GM18507 (cell line): ENCODE measurements at places on chromosomes 12 and 14.

- no peak for DNase-seq
Observed at GRCh38 chr12:103012884-103013283, 55.4 kb downstream of the ASCL1 start.

- no peak for DNase-seq
Observed at GRCh38 chr12:130459916-130460315, 122.2 kb downstream of the PIWIL1 start.

- DNase-seq = no peak
Observed at GRCh38 chr12:102862486-102862885, 54.6 kb downstream of the PAH start.

- peak; percentile 35 for DNase-seq
Observed at GRCh38 chr12:74537126-74537706, 419 bp upstream of the ATXN7L3B start.

GRCh38 chr14:71331403-71331802 lies 424.1 kb downstream of the PCNX1 start:
- DNase-seq = no peak

- DNase-seq = no peak
Observed at GRCh38 chr12:1398673-1399072, 195.7 kb downstream of the FBXL14 start.

DNA sequence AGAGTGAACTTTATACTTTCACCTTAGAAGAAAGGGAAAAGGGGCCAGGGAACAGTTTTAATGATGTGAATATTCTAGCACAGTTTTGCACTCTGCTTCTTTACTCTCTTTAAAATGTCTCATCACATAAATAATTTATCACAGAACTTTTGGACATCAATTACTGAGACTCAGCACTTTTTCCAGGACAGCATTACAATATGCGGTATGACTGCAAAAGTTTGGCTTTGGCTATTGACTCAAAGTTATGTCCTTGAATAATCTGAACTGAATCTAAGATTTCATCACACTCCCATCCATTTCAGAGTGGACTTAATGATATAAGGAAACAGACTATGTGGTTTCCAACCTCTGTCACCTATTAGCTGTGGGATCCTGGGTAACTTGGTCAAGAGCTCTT lies 11.7 kb downstream of the CCER1 start:
- DNase-seq = no peak

GRCh38 chr12:109813810-109814416 lies 19.3 kb downstream of the TRPV4 start:
- DNase-seq = no peak

DNA sequence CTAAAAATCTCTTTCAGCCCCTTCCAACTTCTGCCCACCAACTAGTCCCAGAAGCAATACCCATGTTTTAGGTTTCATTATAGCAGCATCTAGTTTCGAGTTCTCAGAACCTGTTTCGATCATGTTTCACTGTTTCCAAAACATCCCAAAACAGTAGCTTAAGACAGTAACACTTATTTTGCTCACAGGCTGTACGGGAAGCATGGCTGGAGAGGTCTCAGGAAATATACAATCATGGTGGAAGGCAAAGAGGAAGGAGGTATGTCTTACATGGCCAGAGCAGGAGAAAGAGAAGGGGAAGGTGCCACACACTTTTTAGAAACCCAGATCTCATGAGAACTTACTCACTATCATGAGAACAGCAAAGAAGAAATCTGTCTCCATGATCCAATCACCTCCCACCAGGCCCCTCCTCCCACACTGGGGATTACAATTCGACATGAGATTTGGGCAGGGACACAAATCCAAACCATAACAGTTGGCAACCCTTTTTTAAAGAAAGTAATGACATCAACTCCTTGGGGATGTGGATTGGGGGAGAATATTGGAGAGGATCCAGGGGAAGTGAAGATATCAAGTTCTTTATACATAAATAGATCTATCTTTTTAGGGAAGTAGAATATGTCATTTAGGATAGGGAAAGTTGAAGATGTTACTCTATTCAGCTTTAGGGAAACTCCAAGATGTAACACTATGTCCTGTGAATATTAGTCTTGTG lies 269.9 kb upstream of the PLEKHG7 start:
- DNase-seq = no peak

GRCh38 chr12:130713581-130713991 lies 2.5 kb downstream of the RIMBP2 start:
- no peak for DNase-seq

DNA sequence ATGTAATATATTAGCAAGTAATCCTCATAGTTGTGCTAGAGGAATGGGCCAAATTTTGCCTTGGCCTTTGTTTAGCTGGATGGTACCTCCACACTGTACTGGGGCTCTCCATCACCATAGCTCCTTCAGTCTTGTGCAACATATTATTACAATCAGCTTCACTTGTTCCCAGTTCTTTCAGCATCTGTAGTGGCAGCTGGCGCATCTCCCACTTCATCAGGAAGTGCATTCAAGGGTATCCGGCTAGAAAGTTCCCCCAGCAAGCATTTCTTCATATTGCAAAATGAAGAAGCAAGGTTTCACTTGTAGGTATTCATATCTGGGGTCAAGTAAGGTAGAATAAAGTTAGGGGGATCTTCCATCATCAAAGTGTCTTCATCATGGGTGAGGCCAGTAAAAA lies 123.7 kb downstream of the IGF1 start:
- no peak for DNase-seq

- no peak for DNase-seq
Observed at GRCh38 chr12:95755261-95755865, 35.2 kb downstream of the NTN4 start.

DNA sequence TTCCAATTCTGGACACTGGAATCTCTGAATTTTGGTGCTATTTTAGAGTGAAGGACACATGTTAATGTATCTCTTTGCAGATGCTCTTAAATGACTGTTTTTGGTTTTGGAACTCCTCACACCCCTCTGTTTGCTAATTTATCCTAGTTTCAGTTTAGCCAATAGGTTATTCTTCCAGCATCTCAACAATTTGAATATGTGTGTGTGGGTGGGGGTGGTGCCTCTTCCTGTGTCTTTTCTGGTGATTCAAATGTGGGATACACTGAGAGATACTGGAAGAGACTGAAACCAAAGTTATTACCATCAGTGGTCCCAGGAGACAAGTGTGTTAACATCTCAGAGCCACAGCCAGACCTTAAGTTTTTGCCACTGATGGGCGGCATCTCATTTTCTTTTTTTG lies 1317.4 kb upstream of the TMEM132C start:
- no peak for DNase-seq

DNA sequence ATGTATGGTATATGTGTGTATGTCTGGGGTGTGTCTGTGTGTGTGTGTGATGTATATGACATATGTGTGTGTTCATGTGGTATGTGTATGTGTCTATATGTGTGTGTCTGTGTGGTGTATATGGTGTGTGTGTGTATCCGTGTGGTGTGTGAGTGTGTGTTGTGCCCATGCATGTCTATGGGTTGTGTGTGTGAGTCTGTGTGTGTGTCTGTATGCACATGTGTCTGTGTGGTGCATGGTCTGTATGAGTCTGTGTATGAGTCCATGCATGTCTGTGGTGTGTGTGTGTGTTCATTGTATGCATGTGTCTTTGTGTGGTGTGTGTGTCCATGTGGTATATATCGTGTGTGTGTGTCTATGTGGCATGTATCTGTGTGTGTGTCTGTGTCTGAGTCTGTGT lies 168.1 kb upstream of the GSC start:
- no peak for DNase-seq
